ENCODE measurements at places on chromosomes 1 and 21. TPM values are rescaled to one million over a fixed set of nuclear protein-coding genes. Genes with fewer than 3 reads are reported as not detected.

DNA sequence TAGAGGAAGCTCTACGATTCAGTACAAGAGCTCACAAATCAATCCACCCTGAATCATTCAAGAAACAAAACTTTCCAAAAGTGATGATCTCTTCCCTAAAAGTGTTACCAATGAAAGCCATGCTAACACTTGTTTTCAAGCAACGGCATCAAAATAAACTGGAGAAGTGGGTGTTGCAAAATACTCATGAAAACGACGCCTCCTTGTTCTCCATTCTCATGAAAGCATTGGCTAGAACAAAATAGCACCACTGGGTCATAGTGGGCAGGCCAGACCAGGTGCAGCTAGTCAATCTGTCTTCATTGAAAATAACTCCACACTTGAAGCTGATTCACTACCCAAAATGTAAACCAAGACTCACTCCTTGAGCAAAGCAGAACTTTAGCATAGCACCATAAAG lies 4.3 kb downstream of the TIAM1 start:
- DNase-seq: no peak

Gene SLC2A1
- 36.9 TPM for total RNA-seq

DNA sequence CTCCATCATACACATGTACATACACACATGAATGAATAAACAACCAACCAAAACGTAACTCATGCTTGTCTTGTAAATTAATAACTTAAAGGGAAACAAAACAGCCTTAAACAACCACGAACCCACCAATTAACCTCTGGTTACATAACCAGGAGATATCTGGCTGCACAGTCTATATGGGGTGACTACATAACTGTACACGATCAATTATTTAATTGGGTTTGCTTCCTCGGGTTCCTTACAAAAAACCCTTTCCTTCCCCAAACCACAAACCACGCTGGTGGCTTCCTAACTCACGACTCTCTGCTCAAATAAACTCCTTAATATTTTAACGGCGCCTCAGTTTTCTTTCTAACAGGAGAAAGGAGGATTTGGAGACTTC lies 744 bp downstream of the ZNF670 start:
- no peak for DNase-seq

- DNase-seq: no peak
Measured at GRCh38 chr1:37073152-37073853, 39.0 kb upstream of the GRIK3 start.

Gene RAB25
- 2.0 TPM for total RNA-seq

DNA sequence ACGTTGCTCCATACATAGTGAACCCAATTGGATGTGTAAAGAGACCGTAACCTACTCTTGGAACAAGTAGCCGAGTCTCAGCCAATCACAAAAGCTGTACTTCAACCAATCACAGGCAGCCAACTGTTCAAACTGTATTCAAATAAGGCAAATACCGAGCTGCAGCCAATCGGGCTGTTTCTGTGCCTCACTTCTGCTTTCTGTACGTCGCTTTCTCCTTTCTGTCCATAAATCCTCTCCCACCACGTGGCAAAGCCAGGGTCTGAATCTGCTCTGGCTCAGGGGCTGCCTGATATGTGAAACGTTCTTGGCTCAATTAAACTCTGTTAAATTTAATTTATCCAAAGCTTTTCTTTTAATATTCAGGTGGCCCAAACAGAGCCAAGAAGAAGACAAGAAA lies 210.3 kb downstream of the URB2 start:
- peak; percentile 47 for DNase-seq

DNA sequence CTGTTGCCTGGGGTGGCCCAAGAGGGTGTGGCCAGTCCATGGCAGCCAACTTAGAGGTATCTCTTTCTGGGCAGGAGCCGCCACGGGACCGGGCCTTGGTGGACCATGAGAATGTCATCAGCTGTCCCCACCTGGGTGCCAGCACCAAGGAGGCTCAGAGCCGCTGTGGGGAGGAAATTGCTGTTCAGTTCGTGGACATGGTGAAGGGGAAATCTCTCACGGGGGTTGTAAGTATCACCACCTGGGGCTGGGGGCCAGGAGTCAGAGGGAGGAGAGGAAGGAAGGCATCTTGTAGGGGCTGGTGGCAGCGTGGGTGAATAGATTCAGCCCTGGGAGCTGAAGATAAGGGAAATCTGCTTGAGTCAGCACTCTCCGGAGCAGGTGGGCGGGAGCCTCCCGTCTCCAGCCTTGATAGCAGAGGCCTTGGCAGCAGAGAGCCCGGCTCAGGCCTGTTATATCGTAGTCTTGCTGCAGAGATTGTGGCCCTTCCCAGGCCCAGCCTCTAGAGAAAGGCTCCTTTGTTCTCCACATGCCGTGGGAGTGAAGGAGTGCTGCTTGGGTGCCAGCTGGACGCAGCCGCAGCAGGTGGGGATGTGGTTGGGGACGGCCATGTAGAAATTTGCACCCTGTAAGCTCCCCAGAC lies 25.4 kb downstream of the PHGDH start:
- peak; percentile 96 for DNase-seq

- DNase-seq: no peak
Measured at GRCh38 chr1:36971852-36972618, 62.3 kb downstream of the GRIK3 start.

DNA sequence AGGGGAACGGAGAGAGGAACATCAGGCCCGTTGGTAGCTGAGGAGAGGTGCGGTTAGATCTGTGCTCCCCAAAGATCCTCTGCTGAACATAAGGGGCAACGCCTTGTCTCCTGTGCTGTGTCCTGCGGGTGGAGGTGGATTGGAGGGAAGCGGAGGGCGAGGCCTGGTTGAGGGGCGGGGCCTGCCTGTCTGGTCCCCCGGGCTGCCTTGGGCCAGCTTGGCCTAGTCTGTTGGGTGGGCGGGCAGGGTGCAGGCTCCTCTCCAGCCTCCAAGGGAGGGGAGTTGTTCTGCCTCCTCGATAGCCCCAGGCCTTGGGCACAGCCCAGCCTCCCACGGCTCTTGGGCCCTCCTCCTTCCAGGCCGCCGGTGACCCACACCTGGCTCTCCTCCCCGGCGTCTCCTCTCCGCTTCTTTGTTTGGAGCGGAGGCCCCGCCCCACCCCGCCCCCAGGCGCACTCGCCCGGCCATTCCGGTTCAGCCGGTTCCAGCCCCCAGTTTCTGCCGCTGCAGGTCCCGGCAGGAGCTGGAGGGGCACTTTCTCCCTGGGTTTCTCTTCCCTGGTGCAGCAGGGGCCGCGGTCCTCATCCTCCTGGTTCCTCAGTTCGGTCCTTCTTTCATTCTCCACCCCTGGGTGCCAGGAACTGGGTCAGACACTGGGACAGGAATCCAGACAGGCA lies 19.4 kb downstream of the PTPRF start:
- peak; percentile 74 for DNase-seq

Gene ABCB10
- 9.8 TPM for total RNA-seq

Gene FCGR2B
- 5.8 TPM for total RNA-seq

GRCh38 chr1:240586006-240586405 lies 25.9 kb downstream of the GREM2 start:
- no peak for DNase-seq

DNA sequence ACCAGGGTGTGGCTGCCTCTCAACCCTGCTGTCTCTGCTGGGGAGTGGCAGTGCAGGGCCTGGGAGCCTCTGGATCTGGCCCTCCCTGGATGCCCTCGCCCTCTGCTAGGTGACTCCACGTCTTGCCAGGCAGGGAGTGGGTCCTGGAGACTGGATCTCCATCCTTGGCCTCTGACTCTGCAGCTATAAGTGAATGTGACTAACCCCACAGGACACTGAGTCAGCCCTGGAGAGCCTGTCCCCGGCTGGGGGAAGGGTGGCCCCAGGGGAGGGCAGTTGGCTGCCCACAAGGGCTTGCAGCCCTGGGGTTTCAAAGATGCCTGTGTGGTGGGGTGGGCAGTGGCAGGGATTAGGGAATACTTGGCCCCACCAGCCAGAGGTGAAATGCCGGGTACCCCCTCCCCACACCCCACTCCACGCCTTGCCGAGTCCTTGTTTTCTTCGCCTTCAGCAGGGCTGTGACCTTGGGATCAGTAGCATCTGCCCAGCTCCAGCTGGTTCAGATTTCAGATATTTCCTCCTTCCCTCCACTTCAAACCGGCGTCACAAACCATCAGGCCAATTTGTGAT lies 1.9 kb upstream of the MYBPH start:
- no peak for DNase-seq

DNA sequence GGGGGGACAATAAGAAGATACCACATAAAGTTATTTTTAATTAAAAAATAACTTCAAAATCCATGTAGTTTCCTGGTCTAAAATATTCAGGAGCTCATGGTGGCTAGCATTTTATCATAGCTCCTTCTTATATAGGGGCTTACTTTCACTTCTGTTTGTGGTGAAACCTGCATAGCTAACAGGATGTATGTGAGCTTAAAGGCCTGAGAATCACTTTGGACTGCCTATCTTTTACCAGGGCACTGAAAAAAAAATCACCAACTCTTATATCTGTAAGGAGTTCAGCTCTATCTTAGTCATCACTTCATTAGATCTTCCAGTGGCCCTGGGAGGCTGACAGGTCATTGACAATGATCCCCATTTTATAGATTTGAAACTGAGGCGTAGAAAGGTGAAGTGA lies 21.3 kb downstream of the UROD start:
- DNase-seq: no peak

DNA sequence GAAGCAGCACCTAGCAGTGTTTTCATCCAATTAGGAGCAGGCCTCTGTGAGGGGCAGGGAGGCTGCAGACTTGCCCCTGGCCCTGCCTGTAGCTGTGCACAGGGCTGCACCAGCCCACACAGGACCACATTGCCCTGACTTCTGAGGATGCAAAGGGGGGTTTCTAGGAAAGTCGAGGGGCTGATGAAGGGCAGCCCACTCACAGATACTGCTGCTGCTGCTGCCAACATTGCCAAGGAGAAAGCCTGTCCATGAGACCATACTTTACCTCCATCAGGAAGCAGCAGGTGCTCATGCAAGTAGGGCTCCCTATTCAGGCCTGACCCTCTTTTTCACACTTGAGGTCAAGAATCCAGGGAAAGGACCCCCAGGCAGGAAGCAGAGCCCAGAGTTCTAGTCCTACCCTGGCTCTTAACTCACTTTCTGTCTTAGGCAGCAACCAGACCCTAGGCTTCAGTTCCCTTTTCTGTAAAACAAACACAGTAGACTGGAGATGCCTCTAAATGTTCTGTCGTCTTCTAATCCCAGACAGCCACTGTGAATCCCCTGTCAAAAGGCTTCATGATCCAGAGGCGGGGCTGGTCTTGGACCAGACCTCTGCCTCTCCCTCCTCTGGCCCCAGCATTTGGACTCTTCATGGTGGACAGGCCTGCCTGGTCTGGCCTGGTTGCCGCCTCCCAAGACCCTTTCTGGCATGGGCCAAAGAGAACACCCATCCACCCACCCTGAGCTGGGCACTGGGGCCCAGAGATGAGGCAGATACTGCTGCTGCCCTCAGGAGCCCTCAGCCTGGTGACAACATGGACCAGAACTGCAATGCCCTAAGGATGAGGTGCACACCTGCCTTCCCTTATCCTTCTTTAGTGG lies 120.2 kb downstream of the GLIS1 start:
- DNase-seq: no peak

DNA sequence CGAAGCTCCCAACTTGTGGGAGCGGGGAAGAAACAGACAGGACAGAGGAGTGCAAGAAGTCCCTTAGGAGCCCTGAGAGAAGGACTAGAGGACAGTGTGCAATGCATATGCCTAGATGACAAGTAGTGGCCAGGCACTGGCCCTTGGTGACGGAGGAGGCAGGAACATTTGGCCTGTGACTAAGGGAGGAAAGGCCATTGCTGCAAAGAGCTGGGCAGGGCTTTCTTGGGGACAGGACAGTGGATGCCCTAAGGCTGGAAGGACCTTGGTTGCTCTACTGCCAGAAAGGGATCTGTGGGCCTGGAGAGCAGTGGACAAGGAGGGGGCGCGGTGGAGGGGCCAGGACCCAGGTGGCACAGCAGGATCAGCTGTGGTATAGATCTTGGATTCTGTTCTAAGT lies 481.3 kb downstream of the CAMTA1 start:
- no peak for DNase-seq

Gene TMEM125
- 0.71 TPM for total RNA-seq

Gene RCOR3
- total RNA-seq: 141 TPM

GRCh38 chr1:154239491-154239890 lies 18.7 kb downstream of the UBAP2L start:
- no peak for DNase-seq

- no peak for DNase-seq
Measured at GRCh38 chr21:25396135-25396711, 211.1 kb downstream of the MRPL39 start.

DNA sequence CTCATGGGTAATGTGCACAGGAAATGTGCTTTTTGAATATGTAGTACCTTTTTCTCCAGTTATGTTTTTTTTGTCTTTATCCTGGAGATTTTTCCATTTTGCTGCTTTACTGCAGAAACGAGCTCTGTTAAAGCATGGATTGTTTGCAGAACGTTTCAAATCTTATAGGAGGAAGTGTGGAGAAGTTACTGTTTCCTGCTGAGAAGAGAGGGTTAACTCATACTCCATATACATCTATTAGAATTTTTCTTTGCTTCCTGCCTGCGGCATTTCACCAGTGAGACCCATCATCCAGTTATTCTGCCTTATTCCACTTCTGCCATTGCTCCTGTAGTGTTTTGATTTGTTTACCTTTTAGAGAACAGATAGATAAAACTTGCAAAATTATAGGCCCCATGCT lies 2.0 kb downstream of the RPRD2 start:
- peak; percentile 2 for DNase-seq

GRCh38 chr21:44448651-44449131 lies 6.6 kb upstream of the LRRC3 start:
- DNase-seq: no peak

DNA sequence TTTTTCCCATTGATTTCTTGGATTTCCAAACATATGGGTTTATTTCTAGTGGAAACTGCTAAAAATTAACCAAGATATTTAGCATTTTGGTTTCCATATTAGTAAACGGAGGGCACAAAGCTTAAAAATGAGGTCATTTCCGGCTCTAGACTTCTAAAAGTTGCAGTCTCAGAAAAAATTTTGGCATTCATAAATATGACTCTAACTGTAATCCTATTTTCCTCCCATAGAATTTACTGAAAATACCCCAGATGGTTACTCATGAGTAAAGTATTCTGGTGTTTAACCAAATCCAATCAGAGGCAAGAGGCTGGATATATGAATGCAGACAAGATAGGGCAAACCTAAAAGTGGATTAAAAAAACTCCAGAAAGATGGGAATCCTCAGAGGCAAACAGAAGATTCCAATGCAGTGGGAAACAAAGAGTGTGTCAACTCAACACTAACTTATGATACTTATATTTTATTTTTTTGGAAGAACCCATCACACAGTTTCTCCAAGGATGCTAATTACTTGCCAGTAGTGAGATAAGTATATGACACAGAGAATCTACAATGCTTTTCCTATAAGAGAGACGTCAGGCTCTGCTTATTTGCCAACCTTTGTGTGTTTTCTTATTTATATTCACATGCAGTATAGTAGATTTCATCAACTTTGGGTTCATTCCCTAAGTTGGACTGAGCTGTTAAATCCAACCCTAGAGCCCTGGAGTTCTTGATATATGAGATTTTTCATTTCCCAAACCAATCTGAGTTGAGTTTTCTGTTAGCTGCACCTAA lies 90.1 kb upstream of the BCL10 start:
- no peak for DNase-seq

Gene CD84
- 6.9 TPM for total RNA-seq

Gene TSPAN1
- total RNA-seq: 34.7 TPM

Gene AIRE
- 0.55 TPM for total RNA-seq

GRCh38 chr21:37219761-37220432 lies 47.2 kb downstream of the VPS26C start:
- peak; percentile 12 for DNase-seq

Gene ALX3
- total RNA-seq: 0.31 TPM

Gene BLZF1
- total RNA-seq: 33.4 TPM

Gene RIMKLA
- total RNA-seq: 2.4 TPM

Gene KMO
- 0.39 TPM for total RNA-seq

Gene UBE2U
- total RNA-seq: 31.6 TPM

GRCh38 chr1:88608139-88608943 lies 75.7 kb upstream of the PKN2 start:
- DNase-seq: no peak

GRCh38 chr21:44357064-44357837 lies 3.8 kb downstream of the TRPM2 start:
- DNase-seq: no peak
